Ascending aorta (tissue), 2 donors: ENCODE measurements at places on chromosomes 11 and 22.

DNA sequence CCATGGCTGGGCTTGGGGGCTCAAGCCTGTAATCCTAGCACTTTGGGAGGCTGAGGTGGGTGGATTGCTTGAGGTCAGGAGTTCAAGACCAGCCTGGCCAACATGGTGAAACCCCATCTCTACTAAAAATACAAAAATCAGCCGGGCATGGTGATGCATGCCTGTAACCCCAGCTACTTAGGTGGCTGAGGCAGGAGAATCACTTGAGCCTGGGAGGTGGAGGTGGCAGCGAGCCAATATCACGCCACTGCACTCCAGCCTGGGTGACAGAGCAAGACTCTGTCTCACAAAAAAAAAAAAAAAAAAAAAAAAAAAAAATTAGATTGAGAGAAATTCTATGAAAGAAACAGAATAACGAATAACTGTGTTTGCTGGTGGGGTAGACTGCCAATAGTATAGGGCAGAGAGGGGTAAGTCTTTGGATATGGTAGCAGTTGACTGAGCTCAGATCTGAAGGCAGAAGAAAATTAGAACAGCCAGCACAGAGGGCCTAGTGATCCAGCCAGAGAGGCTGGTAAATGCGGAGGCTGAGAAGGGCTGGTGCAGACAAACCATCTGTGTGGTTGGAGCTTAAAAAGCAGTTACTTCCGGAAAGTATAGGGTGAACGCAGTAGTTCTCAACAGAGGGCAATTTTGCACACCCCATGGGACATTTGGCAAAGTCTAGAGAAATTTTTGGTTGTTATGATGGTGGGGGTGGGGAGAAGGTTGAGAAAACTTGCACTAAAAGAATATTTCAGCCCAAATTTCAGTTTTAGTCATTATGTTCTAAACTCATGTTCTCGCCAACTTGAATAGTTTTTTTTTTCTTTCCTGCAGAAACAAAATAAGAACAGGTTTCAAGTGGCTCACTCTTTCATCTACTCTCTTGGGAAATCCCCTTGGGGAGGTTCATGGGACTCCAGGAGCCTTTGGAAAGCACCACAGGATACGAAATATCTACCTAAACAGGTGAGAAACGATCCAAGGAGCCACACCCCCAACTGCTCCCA lies 1.6 kb upstream of the HORMAD2 start:
- H3K4me1 ChIP-seq, result no peaks in the 10 kb centered on the region
- no peaks in the 10 kb centered on the region for H3K36me3 ChIP-seq
- no peaks in the 10 kb centered on the region for H3K27me3 ChIP-seq
- H3K4me3 ChIP-seq, result no peak overlapping the region

DNA sequence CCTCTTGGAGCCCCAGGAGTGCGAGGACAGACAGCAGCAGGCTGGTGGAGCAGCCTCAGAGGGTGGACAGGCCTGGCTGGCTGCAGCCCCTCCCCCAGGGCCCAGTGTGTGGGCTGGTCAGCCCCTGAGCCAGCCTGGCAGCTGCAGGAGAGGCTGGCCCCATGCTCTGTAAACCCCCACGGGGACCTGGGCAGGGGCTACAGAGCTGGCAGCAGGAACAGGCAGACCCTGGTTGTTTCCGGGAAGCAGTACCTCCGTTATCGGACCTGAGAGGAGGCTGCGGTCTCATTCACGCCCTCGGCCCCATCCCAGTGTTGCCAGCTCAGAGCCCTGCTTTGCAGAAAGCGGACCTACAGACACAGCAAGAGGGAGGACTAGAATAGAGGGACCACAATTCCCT lies 38.5 kb upstream of the COMT start:
- H3K36me3 ChIP-seq, result peaks cover 24% of the 10 kb centered on the region
- no peak overlapping the region for H3K4me3 ChIP-seq
- H3K27ac ChIP-seq, result no peak overlapping the region
- no peaks in the 10 kb centered on the region for H3K4me1 ChIP-seq
- DNase-seq, result no peak

DNA sequence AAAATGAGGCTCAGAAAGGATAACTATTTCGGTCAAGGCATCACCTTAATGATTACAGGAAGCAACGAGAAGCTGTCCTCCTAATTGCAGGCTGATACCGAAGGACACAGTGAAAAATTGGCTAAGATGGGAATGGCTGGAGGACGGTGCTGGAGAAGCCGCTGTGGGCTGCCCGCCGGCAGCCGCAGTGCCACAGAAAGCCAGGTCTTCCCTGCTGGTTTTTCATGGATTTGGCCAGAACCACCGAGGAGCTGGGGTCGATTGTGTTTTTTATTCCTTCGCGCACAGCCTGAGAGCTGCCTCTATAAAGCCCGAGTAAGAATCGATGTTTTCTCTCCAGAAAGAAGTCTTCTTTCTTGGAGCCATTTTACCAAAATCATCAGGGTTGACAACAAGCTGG lies 1484.2 kb downstream of the BRD1 start:
- H3K36me3 ChIP-seq, result no peaks in the 10 kb centered on the region
- DNase-seq, result no peak
- no peaks in the 10 kb centered on the region for H3K4me1 ChIP-seq
- no peak overlapping the region for H3K27ac ChIP-seq

- no peak for DNase-seq
- H3K36me3 ChIP-seq, result no peaks in the 10 kb centered on the region
- no peak overlapping the region for H3K4me3 ChIP-seq
- H3K27me3 ChIP-seq, result peaks cover 4% of the 10 kb centered on the region
- H3K27ac ChIP-seq, result no peak overlapping the region
These were observed 18.2 kb upstream of the C22orf42 start for GRCh38 chr22:32177221-32177765.

GRCh38 chr11:69138265-69138664 lies 17.5 kb upstream of the SMIM38 start:
- no peaks in the 10 kb centered on the region for H3K4me1 ChIP-seq
- no peak for DNase-seq
- H3K27me3 ChIP-seq, result no peaks in the 10 kb centered on the region

DNA sequence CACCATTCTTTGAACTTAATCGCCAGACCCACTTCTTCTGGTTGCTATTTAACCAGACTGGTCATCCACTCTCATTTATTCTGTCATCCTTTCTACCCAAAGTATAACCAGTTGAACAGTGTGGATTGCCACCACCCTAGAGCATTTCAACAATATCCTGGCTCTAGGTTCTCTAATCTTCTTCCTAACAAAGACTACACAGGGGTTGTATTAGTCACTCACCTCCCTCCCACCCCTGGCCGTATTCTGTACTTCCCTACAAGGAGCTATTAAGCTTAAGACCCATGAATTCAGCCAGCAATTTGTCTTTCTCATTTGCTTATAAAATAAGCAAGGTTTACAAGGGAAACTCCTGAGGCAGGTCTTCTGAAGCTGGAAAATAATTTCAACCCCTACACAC lies 46.9 kb upstream of the CEP126 start:
- DNase-seq, result no peak
- no peaks in the 10 kb centered on the region for H3K27me3 ChIP-seq
- H3K4me3 ChIP-seq, result no peak overlapping the region
- no peaks in the 10 kb centered on the region for H3K4me1 ChIP-seq
- H3K27ac ChIP-seq, result no peak overlapping the region
- no peaks in the 10 kb centered on the region for H3K36me3 ChIP-seq

DNA sequence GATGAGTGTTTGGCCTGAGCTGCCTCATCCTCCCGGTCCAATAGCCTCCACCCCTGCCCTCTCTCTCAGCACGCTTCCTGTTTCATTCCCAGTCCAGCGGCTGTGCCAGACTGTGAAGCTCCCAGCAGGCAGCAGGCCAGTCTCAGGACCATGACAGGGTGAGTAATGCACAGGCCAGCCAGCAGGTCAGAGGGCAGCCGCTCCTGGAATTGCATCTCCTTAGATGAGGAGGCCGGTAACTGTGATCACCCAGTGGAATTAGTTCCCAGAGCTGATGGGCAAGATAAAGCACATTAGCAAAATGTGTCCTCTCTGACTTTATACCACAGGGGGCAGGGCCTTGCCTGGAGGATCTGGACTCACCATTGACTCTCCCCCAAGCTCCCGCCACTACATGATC lies 251.2 kb downstream of the ETS1 start:
- no peaks in the 10 kb centered on the region for H3K36me3 ChIP-seq
- H3K4me1 ChIP-seq, result no peaks in the 10 kb centered on the region
- H3K27ac ChIP-seq, result no peak overlapping the region

DNA sequence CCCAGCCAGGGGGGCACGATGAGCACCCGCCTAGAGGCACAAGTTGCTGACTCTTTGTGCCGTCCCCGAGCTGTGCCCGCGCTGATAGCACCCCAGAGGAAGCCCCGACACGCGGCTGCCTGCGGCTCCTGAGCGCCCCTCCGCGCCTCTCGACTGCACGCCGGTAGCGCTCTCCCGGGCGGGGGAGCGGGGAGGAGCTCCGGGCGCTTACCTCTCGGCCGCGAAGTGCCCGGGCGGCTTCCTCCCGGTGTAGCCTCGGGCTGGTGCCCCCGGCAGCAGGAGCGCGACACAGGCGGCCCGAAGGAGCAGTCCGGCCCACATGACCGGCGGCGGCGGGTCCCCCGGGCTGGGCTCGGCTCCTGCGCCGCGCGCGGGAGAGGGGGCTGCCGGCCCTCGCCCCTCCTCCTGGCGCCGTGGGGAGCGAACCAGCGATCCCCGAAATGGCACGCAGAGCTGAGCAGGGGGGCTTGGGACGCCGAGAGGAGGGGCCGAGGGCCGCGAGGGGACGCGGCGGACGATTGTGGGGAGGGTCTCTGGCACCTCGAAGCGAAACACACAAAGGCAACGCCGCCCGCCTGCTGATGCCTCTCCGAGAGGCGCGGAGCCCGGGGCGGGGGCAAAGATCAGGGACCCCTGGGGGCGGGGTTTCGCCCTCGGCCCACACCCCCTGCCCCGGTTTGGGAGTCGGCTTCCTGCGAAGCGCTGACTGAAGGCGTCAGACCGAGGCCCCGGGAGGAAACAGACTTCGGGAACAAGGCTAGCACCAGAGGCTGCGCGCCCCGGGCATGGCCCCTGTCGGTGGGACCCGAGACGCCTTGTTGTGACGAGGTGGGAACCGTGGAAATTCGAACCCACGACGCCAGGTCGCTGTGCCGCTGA lies at the start of gene VWCE:
Gene VWCE (minus strand): TSS at position 600 of the 879 bp plus-strand sequence. CDS start 279 bp downstream, at position 321.
- H3K4me3 ChIP-seq, result peak within 1 kb of the TSS; percentile 80
- no peaks in the 10 kb centered on the region for H3K27me3 ChIP-seq
- H3K36me3 ChIP-seq, result peaks cover 6% of the 10 kb centered on the region
- peak within 1 kb of the TSS; percentile 28 for H3K27ac ChIP-seq
- H3K4me1 ChIP-seq, result peaks cover 28% of the 10 kb centered on the region

GRCh38 chr11:109123816-109124787 lies 297.9 kb upstream of the C11orf87 start:
- no peak overlapping the region for H3K27ac ChIP-seq
- H3K36me3 ChIP-seq, result no peaks in the 10 kb centered on the region
- no peaks in the 10 kb centered on the region for H3K27me3 ChIP-seq
- peak overlapping the region; percentile 34 for H3K4me3 ChIP-seq
- H3K4me1 ChIP-seq, result peaks cover 8% of the 10 kb centered on the region

GRCh38 chr11:78349114-78349513 lies 68.5 kb downstream of the GAB2 start:
- H3K36me3 ChIP-seq, result no peaks in the 10 kb centered on the region
- peak overlapping the region; percentile 39 for H3K4me3 ChIP-seq
- peak overlapping the region; percentile 61 for H3K27ac ChIP-seq
- DNase-seq, result no peak
- H3K27me3 ChIP-seq, result no peaks in the 10 kb centered on the region

- no peak overlapping the region for H3K4me3 ChIP-seq
- no peak for DNase-seq
- no peaks in the 10 kb centered on the region for H3K4me1 ChIP-seq
- no peaks in the 10 kb centered on the region for H3K27me3 ChIP-seq
- no peak overlapping the region for H3K27ac ChIP-seq
These were observed 574.8 kb downstream of the JRKL start for GRCh38 chr11:96964661-96965060.

GRCh38 chr22:25100948-25101347 lies 98.7 kb upstream of the CRYBB3 start:
- peaks cover 16% of the 10 kb centered on the region for H3K4me1 ChIP-seq
- no peaks in the 10 kb centered on the region for H3K27me3 ChIP-seq
- H3K36me3 ChIP-seq, result no peaks in the 10 kb centered on the region
- no peak for DNase-seq
- peak overlapping the region; percentile 91 for H3K27ac ChIP-seq

DNA sequence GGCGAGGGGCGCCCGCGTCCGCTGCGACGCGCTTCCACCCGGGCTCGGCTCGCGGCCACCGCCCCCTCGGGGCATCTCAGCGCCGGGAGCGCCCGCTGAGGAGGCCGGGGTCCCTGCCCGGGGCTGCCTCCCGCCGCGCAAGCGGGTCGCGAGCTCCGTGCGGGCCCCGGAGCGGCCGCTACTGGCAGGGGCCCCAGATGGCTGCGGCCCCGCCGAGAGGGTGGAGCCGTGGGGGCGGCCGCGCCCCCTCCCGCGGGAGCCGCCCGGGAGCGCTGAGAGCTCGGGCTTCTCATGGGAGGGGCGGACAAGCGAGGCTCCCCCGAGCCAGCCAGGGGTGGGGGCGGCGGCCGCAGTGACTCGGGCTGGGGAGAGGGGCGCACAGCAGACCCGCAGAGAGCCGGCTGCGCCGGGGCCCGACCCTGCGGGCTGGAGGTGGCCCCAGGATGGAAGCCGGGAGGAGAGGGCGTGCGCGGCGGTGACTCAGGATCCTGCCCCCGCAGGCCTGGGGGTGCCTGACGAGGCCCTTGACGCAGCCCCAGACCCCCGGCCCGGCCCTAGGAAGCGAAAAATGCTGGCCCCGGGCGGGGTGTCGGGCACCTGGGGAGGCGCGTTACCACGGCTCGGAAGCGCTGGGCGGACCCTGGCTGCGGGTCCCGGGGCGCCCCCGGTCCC lies 603 bp upstream of the ZFTA start:
- peaks cover 6% of the 10 kb centered on the region for H3K4me1 ChIP-seq
- H3K36me3 ChIP-seq, result no peaks in the 10 kb centered on the region
- peak overlapping the region; percentile 96 for H3K4me3 ChIP-seq
- DNase-seq, result no peak
- H3K27ac ChIP-seq, result peak overlapping the region; percentile 60

DNA sequence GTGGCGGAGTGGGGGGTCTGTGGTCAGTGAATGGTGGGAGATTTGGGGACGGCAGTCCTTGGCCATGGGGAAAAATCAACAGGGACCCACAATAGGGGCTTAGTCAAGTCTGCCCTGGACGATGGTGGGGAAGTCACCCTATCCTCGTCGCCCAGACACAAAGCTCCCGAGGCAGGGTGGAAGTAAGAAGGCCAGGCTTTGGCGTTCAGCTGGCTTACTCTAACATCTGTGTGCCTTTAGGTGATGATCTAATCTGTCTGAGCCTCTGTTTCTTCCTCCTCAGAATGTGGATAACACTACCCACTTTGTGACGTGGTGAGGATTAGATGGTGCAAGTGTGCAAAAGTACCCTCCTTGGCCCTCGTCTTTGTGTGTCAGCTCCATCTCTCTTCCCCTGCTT lies 192.2 kb downstream of the ST3GAL4 start:
- no peak overlapping the region for H3K27ac ChIP-seq
- no peaks in the 10 kb centered on the region for H3K27me3 ChIP-seq
- H3K4me1 ChIP-seq, result no peaks in the 10 kb centered on the region
- no peak for DNase-seq

- DNase-seq, result no peak
- H3K27me3 ChIP-seq, result no peaks in the 10 kb centered on the region
- no peaks in the 10 kb centered on the region for H3K36me3 ChIP-seq
- peaks cover 6% of the 10 kb centered on the region for H3K4me1 ChIP-seq
- no peak overlapping the region for H3K4me3 ChIP-seq
These were observed 17.9 kb downstream of the MYEOV start for GRCh38 chr11:69311767-69312385.
